ENCODE measurements at places on chromosomes 5 and 9.

GRCh38 chr9:136054146-136054545, 40.9 kb downstream of the NACC2 start:
- no peak for DNase-seq

GRCh38 chr9:91690540-91691249, 259.3 kb downstream of the ROR2 start:
- no peak for DNase-seq

GRCh38 chr9:33264003-33264472, 470 bp downstream of the BAG1 start:
- DNase-seq, result no peak

DNA sequence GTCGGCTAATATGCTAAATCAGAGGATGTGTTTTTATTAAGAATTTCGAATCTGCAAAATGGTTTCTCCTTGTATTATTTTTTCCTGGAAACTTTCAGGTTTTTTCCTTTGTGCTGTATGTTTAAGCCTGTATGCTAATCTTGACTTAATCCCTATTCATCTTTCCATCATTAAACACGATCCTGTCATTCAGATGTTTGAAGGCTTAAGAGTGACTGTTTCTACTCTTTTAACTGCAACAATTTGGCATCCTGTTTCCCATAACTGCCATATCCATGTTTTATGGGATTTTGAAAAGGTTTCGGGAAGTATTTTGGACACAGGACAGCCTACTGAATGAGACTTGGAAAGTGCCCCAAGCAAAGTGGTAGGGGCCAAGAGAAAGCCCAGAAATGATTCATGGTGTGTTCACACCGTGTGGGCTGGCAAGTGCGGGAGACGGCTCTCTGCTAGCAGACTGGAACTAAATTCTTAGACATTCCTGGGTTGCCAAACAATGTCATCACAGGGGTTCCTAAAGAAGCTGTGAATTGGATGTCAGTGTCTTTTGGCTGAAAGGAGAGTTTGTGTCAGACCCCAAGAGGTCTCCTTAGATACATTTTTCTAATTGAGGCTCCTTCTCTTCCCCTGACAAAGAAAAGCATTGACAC, 125.4 kb upstream of the ADAMTS16 start:
- no peak for DNase-seq

DNA sequence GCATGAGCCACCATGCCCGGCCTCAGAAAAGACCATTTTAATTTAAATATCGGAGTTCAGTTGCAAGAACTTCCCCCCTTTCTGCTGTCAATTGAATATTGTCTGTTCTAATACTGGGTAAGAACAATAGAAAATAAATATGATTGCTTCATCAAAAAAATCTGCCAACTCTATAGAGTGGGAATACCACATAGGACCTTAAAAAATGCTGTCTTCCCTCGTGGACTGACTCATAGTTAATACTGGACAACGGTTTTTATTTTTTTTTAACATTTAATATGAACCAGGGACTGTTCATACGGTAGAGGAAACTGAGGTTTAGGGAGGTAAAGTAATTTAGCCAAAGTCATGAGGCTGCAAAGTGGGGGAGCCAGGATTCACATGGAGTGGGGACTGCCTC, 9.7 kb downstream of the ZNF462 start:
- no peak for DNase-seq

- DNase-seq, result no peak
These were observed 157.8 kb downstream of the FGF18 start for GRCh38 chr5:171577042-171577758.

GRCh38 chr5:79508354-79508753, 5.6 kb downstream of the HOMER1 start:
- no peak for DNase-seq

DNA sequence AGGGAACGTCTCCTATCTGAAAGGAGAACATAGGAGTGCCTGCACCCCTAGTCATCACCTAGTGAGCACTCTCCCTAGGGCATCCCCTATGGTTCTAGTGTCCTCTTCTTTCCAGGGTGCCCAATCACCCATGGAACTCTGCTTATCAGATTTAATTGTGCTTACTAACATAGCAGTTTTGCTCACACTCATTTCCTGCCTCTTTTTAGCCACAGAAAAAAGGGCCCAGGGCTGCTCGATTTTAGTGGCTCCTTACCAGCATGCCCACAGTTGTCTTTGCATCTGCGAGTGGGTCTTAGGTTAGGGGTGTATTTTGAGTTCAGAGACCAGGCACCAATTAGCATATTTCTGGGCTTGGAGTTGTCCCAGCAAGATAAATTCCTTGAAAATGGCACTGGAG, 1110.2 kb downstream of the TAF11L14 start:
- no peak for DNase-seq

DNA sequence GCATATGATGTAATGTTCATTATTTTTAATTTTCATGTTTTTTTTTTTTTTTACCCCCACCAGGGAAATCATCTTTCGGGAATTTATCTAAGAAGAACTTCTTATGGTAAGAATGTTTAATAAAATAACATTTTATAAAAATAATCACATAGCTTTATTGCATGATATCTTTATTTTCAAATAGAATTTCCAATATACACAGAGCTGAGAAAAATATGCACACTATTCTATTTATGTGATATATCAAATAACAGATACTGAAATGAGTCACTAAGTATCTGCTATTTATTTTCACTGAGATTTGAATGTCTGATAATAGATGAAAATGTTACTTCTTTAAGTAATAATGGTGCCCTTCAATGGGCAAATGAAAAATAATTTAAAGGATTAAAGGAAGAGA, 1217.3 kb downstream of the MAT2B start:
- no peak for DNase-seq

DNA sequence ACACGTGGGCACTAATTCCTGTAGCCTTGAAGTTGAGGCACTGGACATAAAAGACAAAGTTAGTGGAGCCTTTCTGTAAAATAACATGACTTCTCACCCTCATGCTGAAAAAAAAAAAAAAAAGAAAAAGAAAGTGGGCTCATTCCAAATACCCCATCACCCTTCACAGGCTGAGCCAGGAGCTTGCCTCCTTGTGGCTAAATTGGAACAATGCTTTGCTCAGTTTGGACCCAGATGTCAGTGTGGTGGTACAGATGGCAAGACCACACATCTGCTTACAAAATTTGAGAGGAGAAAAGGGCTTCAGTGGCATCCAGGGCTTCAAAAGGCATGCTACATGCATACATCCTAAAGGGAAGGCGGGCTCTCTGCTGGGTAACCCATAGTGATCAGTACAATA, 342.8 kb downstream of the EBF1 start:
- no peak for DNase-seq

GRCh38 chr9:133514460-133515239, 10.1 kb downstream of the MYMK start:
- DNase-seq, result no peak

DNA sequence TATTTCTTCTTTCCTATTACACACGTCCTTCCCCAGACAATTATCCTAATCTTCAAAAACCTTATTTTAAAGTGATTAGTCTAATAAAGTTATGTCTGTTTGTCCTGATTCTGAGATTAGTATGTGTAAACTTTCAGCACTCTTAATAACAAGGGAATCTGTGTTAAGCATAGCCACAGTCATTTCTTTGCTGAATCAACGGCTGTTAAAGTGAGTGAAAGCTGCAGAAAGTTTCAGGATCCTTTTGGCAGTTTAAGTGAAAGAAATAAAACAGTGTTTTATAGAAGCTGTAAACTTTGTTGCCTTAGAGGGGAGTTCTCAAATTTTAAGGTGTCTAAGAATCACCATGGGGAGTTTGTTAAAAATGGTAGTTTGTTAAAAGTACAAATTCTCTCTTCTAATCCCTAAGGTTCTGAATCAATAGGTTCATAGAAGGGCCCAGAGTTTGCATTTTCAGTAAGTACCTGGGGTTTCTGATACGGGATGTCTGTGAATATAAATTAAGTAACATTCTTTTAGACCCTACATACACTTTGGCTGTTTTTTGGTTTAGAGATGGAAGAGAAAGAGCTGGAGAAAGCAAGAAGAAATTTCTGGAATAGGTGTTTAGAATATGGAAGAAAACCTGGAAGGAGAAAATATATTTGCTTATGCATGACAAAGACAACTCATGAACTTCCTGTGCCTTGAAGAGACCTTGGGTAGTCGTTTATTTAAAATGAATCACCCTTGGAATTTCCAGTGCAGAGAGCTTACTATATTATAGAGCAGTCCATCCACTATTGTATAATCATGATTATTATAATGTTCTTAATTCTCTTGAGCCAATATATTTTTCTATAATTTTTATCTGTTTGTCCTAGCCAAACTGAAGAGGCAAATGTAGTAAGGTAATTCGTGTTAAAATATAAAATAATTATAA, 45.7 kb downstream of the SCAMP1 start:
- no peak for DNase-seq

DNA sequence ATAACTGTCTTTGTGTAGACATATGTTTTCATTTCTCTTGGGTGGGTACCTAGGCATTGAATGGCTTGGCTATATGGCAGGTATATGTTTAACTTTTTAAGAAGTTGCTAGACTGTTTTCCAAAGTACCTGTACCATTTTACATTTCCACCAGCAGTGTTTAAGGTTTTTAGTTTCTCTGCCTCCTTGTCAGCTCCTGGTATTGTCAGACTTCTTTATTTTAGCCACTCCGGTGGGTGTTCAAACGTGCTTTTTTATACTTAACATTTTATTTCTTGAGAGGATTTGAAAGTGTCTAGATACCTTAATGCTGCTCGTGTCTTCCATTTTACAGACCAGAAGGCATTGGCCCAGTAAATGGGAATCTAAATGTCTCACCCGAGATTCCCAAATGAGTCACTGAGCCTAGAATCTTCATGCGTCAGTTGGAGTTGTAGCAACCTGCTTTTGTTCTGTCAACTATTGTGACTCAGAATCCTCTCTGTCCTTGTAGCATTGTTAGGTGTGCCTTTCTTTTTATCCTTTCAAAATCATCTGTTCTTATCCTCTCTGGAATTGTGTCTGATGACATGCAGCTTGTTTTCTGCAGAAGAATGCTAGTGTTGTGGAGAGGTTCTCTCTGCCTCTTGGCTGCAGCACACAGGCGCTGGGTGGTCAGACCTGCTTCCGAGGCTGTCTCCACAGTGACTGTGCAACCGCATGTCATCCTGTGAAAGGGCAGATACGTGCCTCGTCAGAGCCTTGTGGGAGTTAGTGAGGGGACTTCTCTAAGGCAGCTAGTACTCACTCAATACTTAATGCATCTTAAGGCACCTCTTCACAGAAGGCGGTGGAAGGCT, 291.8 kb downstream of the AOPEP start:
- DNase-seq, result no peak

DNA sequence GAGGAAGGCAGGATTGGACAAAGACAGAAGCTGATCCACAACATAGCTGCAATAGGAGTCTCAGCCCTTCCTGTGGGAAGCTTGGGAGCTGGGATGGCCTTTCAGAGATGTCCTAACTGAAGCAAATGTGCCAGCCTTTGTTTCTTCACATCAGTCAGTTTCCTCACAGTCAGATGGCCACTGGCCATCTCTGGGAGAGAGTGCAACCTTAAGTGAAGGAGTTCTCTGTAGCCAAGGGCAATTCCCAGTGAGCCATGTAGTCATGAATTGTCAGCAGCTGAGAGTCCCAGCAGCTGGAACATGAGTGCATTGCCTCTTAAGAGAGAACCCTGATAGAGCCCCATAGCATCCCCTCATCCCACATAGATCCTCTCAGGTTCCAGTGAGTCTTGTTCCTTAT, 89.1 kb upstream of the LIFR start:
- no peak for DNase-seq

- DNase-seq, result no peak
These were observed 381 bp downstream of the MED22 start for GRCh38 chr9:133347515-133347984.

DNA sequence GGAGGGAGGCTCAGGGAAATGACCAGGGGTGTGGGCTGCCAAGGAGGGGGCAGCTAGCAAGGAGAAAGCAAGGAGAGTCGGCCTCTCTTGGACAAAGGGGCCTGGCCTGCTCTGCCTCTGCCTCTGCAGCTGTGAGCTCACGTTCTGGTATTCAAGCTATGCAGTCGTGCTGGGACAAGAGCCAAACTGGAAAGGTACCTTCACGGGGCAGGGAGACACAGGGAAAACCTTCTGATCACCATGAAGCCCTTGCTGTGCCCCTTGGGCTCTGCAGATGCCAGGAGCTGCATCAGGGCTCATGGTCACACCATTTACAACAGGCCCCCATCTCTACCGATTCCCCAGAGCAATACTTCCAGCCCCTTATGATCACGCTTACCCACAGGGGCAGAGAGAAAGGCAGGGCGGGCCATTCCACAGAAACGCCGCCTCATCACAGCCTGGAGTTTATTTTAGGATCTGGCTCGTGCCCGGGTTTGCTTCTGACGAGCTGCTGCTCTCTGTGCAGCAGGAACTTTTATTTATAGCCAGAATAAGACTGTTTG, 63.2 kb downstream of the PRRT1B start:
- no peak for DNase-seq

DNA sequence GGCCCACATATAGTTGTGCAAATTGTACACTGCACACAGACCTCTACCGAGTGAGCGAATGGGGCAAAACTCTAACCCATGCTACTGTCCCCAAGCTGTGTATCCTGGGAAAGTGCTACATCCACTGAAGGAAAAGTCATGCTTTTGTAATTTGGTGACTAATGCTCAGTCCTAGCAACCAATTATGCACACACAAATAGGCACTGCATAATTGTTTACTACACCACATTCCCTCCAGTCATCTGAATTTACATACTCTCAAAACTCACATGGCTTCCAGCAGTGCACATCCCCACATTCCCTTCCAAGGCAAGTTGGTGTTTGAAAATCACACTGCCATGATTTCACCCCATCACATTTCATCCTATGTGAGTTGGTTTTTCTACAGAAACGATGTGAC, 125.9 kb upstream of the OSMR start:
- no peak for DNase-seq

GRCh38 chr5:170186156-170186555, 46.6 kb upstream of the C5orf58 start:
- no peak for DNase-seq

DNA sequence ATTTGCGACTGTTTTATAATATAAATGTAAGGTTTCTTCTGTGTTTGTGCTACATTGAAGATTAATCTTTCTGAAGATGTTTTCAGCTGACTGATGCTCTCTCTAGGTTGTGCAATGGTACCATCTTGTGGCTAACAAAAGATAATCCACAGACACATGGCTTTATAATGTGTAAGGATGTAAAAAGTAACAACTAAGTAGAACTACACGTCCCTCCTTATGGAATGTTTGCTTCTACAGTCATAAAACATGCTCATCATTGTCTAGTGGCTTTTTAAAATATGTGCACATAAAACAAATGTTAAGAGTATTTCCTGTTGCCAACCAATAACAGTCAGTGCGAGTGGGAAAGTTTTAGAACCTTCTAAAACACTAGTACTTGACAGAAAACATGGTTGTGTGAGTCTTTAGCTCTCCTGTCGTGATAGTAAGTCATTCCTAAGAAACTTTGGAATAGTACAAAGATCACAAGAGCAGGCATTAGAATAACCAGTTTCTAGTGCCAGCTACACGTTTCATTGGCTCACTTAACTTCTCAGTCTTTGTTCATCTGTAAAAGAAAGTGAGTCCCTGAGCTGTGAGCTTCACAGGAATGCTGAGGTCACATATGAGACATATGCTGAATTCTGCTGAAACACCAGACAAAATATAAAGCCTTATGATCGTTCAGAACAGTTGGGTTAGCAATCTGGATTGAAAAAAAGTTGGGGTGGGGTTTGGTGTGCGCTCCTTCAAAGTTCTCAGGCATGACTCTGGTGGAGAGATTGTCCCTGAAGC, 75.7 kb upstream of the GLIS3 start:
- DNase-seq, result no peak

GRCh38 chr9:124783830-124784229, 6.9 kb downstream of the OLFML2A start:
- no peak for DNase-seq

GRCh38 chr5:159899067-159900049, 16.9 kb upstream of the ADRA1B start:
- no peak for DNase-seq
